ENCODE measurements at places on chromosomes 6 and 20. TPM values are rescaled to one million over a fixed set of nuclear protein-coding genes. Genes with fewer than 3 reads are reported as not detected.

DNA sequence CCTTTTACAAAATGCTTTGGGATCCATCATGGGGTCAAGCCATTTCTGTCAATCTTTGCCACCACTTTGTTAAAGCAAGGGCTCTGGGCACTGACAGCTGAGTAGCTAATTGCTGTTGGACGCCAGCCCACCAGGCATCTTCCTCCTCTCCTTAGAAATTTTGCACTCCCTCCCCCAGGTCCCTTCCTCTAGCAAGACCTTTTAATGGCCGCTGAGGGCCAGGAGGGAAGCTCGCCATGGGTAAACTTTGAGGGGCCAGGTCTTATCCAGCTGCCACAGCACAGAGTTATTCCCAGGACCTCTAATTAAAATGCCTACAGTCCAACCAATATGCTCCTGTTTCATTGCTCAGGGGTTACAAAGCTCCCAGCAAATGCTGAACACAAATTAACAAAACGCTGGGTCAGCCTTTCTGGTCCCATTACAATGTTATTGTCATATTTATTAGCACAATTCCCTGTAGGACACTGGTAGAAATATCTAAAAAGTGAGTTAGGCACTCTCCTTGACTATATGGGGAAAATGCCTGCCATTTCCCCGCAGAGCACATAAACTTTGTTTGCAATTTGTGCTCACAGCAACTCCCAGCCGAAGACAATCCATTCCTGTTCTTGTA, 16.8 kb downstream of the SCML4 start:
- peaks cover 27% of the 10 kb centered on the region for H3K4me1 ChIP-seq
- DNase-seq = no peak
- no peak overlapping the region for H3K4me3 ChIP-seq
- H3K36me3 ChIP-seq = peaks cover 18% of the 10 kb centered on the region
- no peak overlapping the region for H3K27ac ChIP-seq

DNA sequence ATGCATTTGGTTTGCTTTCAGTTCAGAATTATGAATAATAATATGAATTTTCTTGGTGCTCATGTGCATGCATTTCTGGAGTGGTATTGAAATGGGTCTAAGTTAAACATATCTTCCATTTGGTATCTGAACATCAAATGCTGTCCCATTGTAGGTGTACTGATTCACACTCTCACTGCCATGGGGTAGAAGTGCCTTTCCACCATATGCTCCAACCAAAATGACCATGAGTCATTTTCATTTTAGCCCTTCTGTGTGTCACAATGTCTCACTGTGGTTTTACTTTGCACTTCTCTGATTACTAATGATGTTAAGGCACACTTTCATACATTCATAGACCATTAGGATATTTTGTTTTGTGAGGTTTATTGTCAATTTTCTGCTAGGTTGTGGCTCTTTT, 211.9 kb downstream of the HAO1 start:
- H3K36me3 ChIP-seq = no peaks in the 10 kb centered on the region
- no peak for DNase-seq
- no peak overlapping the region for H3K27ac ChIP-seq
- no peak overlapping the region for H3K4me3 ChIP-seq

- peak; percentile 49 for DNase-seq
- peaks cover 63% of the 10 kb centered on the region for H3K4me1 ChIP-seq
- H3K27ac ChIP-seq = peak overlapping the region; percentile 93
- no peaks in the 10 kb centered on the region for H3K27me3 ChIP-seq
Observed at GRCh38 chr6:118719351-118720124, 68.1 kb upstream of the CEP85L start.

- no peak overlapping the region for H3K27ac ChIP-seq
- no peak for DNase-seq
- no peaks in the 10 kb centered on the region for H3K36me3 ChIP-seq
Observed at GRCh38 chr6:95439741-95440140, 137.6 kb upstream of the MANEA start.

DNA sequence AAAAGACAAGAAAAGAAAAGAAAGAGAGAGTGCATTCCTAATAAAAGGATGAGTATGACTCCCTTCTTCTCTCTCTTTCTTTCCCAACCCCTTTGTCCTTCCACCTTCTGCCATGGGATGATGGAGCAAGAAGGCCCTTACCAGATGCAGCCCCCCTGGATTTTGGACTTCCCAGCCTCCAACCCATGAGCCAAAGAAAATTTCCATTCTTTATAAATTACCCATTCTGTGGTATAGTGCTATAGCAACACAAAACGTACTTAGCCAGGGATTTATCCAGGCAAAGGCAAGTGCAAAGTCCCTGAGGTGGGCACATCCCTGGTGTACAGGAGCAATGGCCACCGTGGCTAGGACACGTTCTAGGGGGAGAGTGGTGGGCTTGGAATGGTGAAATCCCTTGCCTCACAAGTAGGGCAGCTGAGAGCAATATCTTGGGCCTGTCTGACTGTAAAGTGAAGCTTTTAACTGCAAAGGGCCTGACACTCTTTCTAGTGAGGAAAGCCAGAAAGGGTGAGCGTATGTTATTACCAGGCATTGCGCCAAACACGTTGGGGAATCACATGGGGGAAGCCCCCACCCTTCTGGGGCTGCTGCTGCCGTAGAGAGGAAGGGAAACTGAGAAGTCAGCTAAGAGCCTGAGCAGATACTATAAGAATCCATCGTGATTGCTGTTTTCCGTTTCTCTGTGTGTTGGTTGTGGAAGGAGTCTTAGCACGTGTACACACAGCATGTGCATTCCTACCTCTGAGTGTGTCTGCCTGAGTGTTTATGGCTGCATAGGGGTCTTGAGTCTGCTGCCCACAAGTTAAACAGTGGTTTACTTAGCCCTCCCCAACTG, 50.7 kb upstream of the SIRPA start:
- peaks cover 6% of the 10 kb centered on the region for H3K27me3 ChIP-seq
- H3K27ac ChIP-seq = no peak overlapping the region
- no peak for DNase-seq
- H3K36me3 ChIP-seq = peaks cover 2% of the 10 kb centered on the region
- peaks cover 3% of the 10 kb centered on the region for H3K4me1 ChIP-seq

- no peaks in the 10 kb centered on the region for H3K27me3 ChIP-seq
- H3K36me3 ChIP-seq = no peaks in the 10 kb centered on the region
- no peaks in the 10 kb centered on the region for H3K4me1 ChIP-seq
Observed at GRCh38 chr6:9155836-9156235, 720.5 kb upstream of the SLC35B3 start.

- no peak for DNase-seq
- H3K36me3 ChIP-seq = no peaks in the 10 kb centered on the region
- no peak overlapping the region for H3K4me3 ChIP-seq
- H3K27me3 ChIP-seq = no peaks in the 10 kb centered on the region
- no peak overlapping the region for H3K27ac ChIP-seq
Observed at GRCh38 chr20:21182832-21183563, 57.1 kb downstream of the KIZ start.

GRCh38 chr6:139605350-139605749, 230.9 kb upstream of the CITED2 start:
- no peak for DNase-seq
- H3K27me3 ChIP-seq = peaks cover 7% of the 10 kb centered on the region
- no peaks in the 10 kb centered on the region for H3K36me3 ChIP-seq
- H3K4me3 ChIP-seq = no peak overlapping the region
- peaks cover 2% of the 10 kb centered on the region for H3K4me1 ChIP-seq
- no peak overlapping the region for H3K27ac ChIP-seq

- no peak overlapping the region for H3K27ac ChIP-seq
- H3K36me3 ChIP-seq = no peaks in the 10 kb centered on the region
- no peaks in the 10 kb centered on the region for H3K4me1 ChIP-seq
- no peak overlapping the region for H3K4me3 ChIP-seq
Observed at GRCh38 chr6:41497994-41498393, 48.2 kb upstream of the FOXP4 start.

GRCh38 chr6:3259491-3259958, 778 bp downstream of the PSMG4 start:
- DNase-seq = peak; percentile 69
- H3K4me3 ChIP-seq = peak overlapping the region; percentile 88
- H3K4me1 ChIP-seq = peaks cover 40% of the 10 kb centered on the region
- H3K27me3 ChIP-seq = peaks cover 18% of the 10 kb centered on the region
- H3K36me3 ChIP-seq = peaks cover 15% of the 10 kb centered on the region

DNA sequence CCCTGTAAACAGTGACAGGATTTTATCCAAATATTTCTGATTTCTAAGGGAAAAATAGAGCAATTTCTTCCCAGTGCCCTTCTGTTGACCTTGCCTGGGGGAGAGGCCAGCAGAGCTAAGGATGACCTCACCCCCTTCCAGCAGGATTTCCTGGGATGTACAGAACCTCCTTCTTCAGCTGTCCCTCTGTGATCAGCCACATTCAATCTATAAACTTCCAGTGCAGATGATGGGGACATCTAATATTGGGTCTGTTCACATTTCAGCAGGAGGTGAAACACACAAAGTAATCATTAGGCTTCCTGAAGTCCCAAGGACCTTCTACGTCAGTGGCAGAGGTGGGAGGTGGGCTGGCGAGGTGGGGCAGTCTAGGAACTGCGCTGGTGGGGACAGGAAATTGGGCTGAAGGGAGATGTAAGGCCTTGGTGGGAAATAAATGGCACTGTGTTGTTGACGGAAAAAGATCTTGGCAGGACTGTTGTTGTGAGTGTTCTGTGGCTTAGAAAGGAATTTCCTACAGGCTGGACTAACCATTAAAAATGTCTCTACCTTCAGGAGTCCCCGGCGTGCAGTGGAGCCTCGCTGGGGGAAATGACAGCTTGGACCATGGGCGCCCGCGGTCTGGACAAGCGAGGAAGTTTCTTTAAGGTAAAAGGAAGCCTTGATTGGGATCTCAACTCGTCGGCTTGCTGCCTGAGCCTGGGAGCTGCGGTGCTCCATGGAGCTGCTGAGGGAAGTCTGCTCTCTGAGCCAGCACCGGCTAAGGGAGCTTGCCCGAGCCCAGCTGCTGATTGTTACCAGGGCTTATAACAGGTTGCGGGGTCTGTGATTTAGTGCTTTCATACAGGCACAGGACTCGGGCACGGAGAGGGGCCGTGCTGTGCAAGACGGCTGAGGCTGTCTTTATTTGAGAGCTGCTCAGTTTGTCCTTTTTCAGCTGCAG, 127.9 kb upstream of the NAA20 start:
- no peaks in the 10 kb centered on the region for H3K4me1 ChIP-seq
- DNase-seq = no peak
- H3K4me3 ChIP-seq = no peak overlapping the region
- no peaks in the 10 kb centered on the region for H3K36me3 ChIP-seq
- peaks cover 15% of the 10 kb centered on the region for H3K27me3 ChIP-seq

DNA sequence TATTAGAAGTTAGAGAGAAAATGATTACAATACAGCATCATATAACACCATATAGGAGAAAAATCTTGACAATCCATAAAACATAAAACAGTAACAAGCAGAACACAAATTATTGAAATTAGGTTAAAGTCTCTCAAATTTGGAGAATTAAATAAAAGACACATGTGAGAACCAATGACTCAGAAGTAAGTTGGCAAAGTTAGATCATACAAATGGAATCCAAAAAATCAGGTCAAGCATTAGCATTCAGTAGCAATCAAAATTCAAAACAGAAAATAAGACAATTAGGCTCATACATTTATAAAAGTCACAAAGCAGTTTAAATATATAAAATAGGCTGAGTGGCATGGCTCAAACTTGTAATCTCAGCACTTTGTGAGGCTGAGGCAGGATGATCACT, 775.6 kb downstream of the PHF3 start:
- H3K4me1 ChIP-seq = no peaks in the 10 kb centered on the region
- no peaks in the 10 kb centered on the region for H3K36me3 ChIP-seq
- H3K27ac ChIP-seq = no peak overlapping the region
- H3K27me3 ChIP-seq = no peaks in the 10 kb centered on the region
- DNase-seq = no peak

DNA sequence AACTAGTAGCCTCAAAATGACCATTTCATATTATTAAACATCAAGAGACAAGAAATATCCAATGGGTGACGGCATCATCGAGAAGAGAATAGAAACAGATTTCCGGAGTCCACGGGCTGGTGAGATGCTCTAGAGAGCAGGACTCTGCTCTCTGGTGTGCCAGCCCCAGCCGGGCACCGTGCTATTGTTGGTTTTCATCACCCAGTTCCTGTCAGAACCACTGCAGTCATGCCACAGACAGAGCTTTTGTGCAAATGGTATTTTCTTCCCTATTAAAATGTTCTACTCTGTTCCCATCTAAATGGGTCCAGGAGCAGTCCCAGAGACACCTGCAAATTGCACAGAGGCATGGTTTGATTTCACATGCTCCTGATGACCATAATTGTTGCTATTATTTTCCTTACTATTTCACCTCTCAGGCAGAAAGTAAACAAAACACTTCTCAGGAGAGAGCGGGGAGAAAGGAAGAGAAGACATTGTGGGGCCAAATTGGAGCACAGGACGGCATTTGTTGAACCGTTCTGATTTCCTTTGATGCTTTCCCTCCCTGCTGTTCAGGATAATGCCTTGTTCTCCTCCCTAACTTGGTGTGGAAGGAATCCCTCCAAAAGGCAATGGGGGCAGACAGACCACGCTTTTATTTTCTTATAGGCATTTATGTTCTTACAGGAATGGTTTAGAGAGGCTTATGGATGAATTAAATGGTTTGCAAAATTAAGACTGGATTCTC, 11.4 kb upstream of the RAMACL start:
- H3K4me1 ChIP-seq = no peaks in the 10 kb centered on the region
- no peak for DNase-seq
- H3K27ac ChIP-seq = no peak overlapping the region
- H3K4me3 ChIP-seq = no peak overlapping the region
- H3K27me3 ChIP-seq = no peaks in the 10 kb centered on the region

The SPATS1 gene
- not detected for total RNA-seq

The GNAS-AS1 gene
- 1.5 TPM for total RNA-seq

The BPIFA1 gene
- total RNA-seq = not detected
